Left ventricle myocardium inferior (tissue), 1 donor: ENCODE measurements at places on chromosomes 5 and 9.

GRCh38 chr5:31948006-31948405, 226.1 kb downstream of the GOLPH3 start:
- no peak for DNase-seq

DNA sequence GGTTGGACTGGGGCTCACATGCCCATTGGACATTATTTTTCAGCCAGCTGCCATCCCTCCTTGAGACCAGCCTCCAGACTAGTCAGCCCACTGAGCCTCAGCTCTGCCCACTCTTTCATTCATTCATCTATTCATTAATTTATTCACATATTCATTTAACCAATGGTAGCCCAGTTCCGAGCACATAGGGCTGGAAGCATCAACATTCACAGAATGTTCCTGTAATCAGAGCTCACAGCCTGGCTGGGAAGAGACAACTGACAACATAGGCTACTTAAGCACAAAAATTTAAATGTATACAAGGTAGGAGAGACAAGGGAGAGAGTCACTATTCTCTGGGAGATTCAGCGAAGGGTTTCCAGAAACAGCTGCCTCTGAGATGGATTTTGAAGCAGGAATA, 17.0 kb upstream of the PBX3 start:
- no peak for DNase-seq

DNA sequence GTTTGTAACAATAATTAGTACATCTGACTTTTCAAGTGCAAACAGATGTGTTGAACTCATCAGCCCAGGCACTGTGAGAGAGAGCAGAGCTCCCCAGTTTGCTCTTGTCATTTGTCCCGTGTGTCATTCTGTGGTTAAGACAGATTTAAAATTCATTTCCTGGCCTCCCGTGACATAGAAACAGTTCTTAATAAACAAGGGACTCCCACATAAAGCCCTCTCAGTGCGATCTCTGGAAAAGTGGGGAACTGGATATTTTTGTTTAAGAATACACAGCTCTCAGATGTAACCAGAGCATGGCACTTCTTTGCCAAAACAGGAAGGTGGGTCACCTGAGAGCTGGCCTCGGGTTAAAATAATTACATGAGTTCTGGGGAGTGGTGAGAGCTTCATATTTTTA, 58.6 kb downstream of the PRKACG start:
- no peak for DNase-seq

GRCh38 chr9:14961372-14962068, 51.3 kb upstream of the FREM1 start:
- DNase-seq, result no peak

GRCh38 chr5:34498572-34498971, 157.6 kb upstream of the RAI14 start:
- DNase-seq, result no peak

- DNase-seq, result no peak
These were observed 4.5 kb downstream of the OCLN start for GRCh38 chr5:69497006-69497520.

DNA sequence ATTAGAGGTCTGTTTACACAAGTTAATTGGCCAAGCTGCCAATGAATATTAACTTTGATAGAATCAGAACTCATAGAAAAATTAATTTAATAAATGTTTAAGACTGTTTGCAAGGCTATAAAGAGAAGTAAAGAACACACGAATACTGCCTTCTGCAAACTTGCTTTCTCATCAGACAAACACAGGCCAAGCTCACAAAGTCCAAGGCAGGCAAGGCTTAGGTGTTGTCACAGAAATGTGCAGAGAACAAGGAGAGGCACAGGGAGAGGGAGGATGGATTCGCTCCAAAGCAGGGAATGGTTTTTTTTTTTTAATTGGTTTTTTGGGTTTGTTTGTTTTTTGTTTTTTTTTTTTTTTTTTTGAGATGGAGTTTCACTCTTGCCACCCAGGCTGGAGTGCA, 43.4 kb downstream of the RETREG1 start:
- no peak for DNase-seq

DNA sequence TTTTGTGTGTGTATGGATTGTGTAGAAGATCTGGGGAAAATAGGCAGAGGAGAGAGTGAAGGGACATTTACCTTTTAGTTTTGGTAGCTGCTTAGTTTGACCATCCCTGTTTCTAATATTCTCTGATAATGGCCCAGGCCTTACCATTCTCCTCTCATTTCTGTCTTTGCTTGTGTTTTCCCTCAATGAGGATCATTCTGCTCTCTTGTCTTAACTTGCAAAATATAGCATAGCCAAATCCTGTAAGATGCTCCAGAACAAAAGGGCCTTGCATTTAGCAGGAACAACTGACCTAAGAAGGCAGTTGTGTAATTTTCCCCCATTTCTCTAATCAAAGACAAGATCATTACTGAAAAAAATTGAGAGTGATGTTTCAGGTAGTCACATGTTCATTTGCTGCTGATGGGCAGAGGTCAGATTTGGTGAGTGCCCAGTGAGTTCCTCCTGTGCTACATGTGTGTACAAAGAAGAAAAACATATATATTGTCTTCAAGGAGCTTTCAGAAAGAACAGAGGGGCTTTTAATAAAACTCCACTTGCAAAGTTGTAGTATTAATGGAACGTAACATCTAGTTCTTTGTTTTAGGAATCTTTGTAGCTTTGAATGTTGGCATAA, 139.5 kb downstream of the KDM4C start:
- DNase-seq, result no peak

- DNase-seq, result no peak
These were observed 664 bp upstream of the IL11RA start for GRCh38 chr9:34651321-34651720.
